ENCODE measurements at places on chromosomes 3 and 15.

DNA sequence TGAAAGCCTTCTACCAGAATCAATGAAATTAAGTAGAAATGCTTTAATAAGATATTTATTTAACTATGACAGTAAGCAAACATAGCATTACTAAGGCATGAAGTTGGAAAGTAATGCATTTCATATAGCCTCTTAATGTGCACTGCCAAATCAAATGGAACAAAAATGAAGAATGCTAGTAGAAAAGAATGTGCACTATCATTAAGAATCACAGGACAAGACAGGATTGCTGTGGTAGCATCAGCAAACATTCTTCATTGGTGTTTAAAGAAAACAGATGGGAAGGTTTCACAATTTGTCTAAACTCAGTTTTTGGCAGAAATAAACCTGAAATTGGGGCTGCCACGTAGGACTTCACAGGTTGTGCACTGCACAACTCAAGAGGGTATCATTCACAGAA, 168.9 kb downstream of the CNTN3 start:
- DNase-seq = no peak

DNA sequence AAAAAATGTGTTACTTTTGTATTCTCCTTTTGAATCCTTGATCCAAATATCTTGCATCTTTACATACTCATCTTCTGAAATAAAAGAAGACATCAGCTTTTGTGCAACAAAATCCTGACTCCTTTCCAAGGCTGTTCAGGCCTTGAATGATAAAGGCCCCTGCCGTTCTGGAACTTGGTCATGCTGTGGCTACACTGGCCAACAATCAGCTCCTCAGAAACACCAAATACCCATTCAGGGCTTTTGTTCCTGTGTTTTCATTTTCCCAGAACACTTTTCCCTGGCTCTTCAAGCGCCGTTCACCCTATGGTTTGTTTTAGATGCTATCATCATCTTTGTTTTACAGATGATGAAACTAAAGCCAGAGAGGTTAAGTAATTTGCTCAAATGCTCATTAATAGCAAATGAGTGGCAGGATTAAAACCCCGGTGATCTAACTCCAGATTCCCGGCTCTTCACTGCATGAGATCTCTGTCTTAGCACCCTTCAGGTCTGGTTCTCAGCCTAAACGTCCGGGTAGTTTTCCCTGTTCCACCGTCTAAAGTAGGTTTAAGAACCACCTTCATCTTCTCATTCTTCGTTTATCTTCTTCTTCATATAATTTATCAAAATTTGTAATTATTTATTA, 58.3 kb downstream of the EPHA3 start:
- no peak for DNase-seq

DNA sequence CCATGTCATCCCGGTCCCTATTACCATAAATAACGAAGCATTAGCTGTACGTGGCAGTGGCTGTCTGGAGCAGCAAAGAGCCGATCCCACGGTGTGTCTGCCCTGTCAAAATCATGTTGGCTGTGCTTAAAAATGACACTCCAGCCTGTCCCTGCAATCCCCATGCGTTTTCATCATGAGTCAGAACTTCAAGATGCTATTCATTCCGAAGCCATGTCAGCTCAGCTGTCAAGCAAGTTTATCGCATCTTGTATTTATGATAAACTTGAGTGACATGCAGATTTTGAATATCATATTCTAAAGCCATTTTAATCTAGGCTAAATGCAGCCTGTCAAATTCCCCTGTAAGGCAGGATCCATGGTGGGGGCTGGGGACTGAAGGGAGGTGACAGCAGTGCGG, 152.4 kb downstream of the TJP1 start:
- peak; percentile 18 for DNase-seq

GRCh38 chr15:34147371-34148140, 45.7 kb downstream of the PGBD4 start:
- peak; percentile 60 for DNase-seq

DNA sequence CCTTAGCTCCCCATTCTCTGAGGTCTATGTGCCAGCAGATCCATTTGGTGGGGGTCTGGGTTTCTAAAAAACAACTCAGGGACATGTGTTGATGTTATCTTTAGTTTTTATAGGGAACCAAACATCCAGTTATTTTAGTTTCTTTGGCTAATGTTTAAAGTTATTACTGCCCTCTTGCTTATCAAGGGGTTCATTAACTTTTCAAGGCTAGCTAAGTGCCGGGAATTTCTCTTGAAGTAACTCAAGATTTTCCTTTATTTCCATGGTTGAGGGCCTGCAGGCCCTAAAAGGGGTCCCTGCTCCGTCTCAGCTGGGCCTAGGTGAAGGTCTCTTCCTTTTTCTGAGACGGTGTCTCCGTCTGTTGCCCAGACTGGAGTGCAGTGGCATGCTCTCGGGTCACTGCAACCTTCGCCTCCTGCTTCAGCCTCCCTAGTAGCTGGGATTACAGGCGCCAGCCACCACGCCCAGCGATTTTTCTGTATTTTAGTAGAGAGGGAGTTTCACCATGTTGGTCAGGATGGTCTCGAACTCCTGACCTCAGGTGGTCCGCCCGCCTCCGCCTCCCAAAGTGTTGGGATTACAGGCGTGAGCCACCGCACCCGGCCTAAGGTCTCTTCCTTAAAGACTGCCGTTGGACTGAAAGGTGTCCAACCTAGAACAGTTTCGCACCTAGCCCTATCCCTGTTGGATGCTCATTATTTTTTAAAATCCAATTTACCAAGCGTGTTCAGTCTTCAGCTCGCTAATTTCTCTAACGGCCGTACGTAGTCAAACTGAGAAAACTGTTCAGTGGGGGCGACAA, 1.3 kb upstream of the OXSR1 start:
- DNase-seq = no peak

Data from cardiac fibroblast (primary cell).